ENCODE measurements at places on chromosomes 7 and 10.

- DNase-seq: no peak
Observed at GRCh38 chr10:3954615-3955014, 169.6 kb upstream of the KLF6 start.

DNA sequence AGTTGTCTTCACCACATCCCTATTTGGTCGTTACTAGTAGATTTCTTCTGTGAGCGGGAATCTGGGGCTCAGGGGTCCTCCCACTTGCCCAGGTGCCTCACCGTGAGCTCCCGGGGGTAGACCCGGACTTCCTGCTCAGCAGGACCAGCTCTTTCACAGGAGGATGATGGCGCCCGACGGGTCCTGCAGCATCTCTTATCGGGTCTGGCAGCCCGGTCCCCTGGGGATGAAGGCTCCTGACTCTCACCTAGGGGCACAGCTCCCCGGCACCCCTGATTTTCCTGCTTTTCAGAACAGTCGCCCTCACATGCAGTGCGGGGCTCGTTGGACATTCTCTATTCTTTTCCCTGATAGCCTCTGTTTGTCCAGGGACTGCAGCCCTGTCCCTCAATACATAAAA, 33.0 kb upstream of the SHH start:
- DNase-seq: no peak

GRCh38 chr10:124003871-124004662, 89.3 kb downstream of the CHST15 start:
- no peak for DNase-seq

GRCh38 chr7:97771576-97771975, 39.7 kb downstream of the TAC1 start:
- no peak for DNase-seq

DNA sequence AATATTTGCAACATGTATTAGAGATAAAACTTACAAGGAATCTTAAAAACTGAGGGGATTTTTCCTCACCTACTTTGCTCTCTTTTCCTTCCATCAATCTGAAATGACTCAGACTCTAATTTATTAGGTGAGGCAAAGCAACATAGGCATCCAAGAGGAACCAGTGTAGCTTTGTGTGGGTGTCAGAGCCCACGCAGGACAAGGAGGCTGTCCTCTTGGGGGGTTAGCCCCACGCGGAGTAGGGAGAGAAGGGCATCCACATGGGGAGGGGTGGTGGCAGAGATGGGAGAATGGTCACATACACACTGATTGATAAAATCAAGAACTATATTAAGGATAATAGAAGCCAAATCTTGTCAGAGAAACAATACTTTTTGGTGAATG, 33.8 kb upstream of the ARMS2 start:
- no peak for DNase-seq
